Stimulated activated CD4-positive, alpha-beta T cell treated with anti-CD3 and anti-CD28 coated beads, Interleukin-2, amount 100 ng/mL, for 24 hours (primary cell): ENCODE measurements at places on chromosomes 13 and 19.

GRCh38 chr13:41452462-41452861 is 4.9 kb upstream of the RGCC start:
- no peak for DNase-seq

DNA sequence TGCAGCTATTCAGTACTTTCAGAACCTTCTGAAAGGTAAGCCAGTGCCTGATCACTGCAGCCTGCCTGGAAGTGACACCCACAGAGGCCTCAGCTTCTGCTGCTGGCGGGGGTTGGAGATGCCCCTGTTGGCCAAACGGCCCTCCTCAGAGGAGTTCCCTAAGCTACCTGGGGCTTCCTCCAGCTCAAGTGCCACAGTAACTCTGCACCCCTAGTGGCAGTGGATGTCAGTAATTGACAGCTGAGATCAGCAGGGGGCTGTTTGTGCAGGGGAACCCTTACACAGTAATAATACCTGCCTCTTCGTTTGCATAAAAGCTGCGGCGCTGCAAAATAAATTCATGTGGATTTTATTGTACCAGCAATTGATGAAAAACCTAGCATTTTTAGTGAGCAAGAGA is 28.9 kb downstream of the TDRD12 start:
- DNase-seq = no peak

GRCh38 chr13:108586826-108587225 is 42.6 kb upstream of the MYO16 start:
- DNase-seq = no peak

GRCh38 chr19:4033028-4033956 is 25.8 kb downstream of the PIAS4 start:
- no peak for DNase-seq

GRCh38 chr13:45301263-45301662 is 39.7 kb downstream of the TPT1 start:
- no peak for DNase-seq

GRCh38 chr19:36266375-36266961 is 51.6 kb downstream of the ZNF146 start:
- DNase-seq = no peak

DNA sequence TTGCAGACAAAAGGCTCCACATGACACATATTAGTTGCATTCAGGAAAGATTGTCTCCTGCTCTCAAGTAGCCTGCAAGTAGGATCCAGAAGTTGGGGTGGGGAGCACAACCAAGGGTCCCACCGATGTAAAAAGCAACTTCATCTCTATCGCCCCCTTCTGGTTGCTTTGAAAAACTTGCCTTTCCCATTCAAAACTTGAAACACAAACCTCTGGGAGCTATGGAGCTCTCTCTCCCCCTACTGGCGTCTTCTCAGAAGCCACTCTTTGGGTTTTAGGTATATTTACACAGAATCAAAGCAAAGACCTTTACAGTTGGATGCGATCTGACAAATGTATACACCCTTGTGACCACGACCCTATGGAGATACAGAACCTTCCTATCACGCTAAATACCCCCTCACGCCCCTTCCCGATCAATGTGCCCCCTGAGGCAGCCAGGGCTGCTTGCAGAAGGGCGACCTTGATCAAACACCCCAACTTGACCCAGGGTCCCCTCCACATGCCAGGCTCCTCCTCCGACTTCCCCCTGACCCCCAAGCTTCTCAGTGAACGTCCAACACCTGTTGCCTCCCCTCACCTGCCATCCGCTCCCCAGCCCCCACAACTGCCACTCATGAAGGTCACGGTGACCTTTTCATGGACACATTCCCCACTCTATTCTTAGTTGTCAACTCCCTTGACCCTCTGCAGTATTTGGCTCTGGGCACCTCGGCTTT is 10.1 kb downstream of the NOSIP start:
- DNase-seq = peak; percentile 60

GRCh38 chr19:32671883-32672593 is 2.9 kb downstream of the ANKRD27 start:
- no peak for DNase-seq

DNA sequence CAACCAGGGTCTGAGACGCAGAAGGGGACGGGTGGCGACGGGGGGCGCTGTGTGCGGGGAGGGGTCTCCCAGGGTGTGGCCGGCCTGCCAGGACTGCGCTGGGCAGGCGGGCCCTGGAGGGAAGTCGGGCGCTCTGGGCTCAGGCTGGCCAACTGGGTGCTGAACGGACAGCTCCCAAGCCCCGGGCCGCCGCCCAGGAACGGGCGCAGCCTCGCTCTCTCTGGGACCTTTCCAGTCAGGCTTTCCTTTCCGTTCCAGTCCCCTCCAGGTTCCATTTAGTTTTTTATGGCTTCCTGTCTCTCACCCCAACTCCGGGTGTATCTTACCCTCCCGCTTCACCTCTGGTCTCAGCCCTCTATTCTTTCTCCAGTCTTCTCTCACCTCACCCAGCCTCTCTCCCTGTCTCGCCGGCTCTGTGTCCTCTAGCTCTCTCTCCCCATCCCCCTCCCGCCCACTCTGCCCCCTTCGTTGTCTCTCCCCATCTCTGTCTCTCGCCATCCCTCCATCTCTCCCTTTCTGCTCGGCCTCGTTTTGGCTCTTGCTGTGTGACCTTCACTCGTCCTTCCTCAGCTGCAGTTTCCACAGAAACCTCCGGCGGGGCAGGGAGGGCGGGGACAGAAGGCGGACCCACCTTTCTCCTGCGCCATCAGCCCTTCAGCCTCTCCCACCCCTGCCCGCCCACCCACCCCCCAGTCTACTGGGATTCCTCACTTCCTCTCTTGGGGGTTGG is 3.3 kb upstream of the ATP1A3 start:
- DNase-seq = peak; percentile 55

DNA sequence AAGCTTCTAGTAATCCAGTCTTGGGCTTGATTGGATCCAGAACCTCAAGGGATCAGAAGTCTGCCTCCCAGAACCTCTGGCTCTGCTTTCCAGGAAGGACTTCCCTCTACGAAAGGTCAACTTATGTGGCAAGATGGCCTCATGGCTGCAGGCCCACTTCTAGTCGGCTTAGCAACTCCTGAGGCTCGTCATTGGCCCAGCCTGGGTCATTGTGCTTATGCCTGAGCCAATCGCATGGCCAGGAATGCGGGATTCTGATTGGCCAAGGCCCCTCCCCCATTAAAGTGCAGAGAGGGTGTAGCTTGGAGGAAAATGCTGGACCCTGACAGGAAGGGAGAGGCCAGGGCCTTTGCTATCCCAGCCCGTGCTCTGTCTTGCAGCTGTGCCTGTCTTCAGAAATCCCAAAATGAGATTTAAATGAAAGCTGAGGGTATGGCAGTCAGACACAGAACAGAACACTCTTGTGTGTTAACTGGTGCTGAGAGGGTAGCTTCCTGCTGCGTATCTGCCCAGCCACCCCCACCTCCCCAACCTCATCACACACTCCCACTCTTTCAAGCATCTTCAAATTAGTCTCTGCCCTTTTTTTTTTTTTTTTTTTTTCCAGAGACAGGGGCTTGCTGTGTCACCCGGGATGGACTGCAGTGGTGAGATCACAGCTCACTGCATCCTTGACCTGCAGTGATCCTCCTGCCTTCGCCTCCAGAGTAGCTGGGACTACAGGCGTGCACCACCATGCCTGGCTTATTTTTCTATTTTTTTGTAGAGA is 5.5 kb upstream of the CCNE1 start:
- DNase-seq = no peak

DNA sequence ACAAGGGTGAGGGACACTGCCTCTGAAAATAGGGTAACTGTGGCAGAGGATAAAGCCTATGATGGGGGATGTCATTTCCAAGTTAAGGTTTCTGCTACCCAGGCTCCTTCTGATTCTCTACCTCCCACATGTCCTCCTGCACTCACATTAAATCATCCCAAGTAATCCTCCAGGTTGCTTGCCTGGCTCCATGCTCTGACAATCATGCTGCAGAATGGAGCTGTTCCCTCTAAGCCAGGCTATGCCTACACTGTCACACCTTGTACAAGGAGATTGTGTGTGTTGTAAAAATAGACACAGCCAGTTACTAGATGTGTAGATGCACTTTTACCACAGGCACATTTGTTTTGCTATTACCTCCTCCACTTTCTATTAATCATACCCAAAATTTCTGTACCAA is 8.0 kb downstream of the ZNF416 start:
- DNase-seq = no peak

DNA sequence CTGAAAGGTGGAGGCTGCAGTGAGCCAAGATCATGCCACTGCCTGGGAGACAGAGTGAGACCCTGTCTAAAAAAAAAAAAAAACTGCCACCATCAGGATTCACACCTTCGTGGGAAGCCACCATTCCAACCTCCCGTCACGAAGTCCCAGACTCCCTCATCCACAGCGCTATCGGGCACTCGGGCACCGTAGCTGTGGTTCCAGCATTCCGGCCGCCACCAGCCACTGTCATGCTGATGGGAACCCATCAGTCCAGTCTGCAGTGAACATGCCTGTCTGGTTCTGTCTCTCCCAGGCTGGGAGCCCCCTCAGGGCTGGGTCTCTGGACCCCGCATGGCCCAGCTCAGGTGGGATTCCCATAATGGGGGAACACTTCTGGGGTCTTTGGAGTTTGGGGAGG is 27.5 kb downstream of the TINCR start:
- DNase-seq = no peak
